Stimulated activated CD8-positive, alpha-beta memory T cell treated with anti-CD3 and anti-CD28 coated beads, Interleukin-7, amount 100 ng/mL, for 1 hour (primary cell): ENCODE measurements at places on chromosomes 2 and 18.
A peak's percentile ranks its signal among the peaks of the same experiment; 100 is the strongest.

DNA sequence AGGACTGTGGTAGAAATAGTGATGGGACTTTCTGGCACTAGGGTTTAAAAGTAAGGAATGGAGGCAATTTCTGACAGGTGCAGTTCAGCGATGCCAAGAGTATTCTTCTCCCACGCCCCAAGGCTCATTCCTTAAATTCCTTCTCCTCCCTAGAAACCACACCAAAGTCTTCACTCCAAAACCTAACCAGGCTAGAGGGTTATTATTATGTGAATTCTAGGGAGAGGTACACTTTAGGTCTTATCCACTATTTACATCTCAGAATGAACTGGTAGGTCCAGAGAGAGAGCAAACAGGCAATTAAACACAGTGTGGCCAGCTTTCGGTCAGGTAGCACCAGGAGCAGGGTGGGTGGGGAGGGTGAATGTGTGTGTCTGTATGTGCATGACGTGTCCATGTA, 11.4 kb downstream of the IL1F10 start:
- no peak for DNase-seq

GRCh38 chr2:190511104-190511503, 23.4 kb downstream of the NEMP2 start:
- DNase-seq, result no peak

- no peak for DNase-seq
Observed at GRCh38 chr18:35826477-35826876, 146.0 kb upstream of the RMP24 start.

GRCh38 chr2:207513551-207514257, 16.1 kb upstream of the CREB1 start:
- no peak for DNase-seq

- no peak for DNase-seq
Observed at GRCh38 chr2:67251741-67252140, 145.4 kb upstream of the ETAA1 start.

DNA sequence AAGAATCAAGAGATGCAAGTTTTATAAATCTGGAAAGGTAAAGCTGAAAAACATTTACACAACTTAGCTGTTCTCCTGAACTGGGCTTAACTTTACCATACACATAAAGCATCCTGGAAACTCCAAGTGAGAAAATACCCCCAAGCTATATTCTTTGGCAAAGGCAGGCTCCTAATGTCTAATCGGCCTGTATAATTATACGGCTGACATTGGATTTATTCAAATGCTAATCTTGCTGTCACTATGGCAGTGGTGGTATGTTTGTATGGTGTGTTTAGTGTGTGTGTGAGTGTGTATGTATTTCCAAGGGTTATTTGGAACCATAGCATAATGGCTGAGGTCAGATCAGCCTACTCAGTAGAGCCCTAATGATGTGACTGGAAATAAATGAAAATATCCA, 1031.8 kb upstream of the ZEB2 start:
- no peak for DNase-seq

DNA sequence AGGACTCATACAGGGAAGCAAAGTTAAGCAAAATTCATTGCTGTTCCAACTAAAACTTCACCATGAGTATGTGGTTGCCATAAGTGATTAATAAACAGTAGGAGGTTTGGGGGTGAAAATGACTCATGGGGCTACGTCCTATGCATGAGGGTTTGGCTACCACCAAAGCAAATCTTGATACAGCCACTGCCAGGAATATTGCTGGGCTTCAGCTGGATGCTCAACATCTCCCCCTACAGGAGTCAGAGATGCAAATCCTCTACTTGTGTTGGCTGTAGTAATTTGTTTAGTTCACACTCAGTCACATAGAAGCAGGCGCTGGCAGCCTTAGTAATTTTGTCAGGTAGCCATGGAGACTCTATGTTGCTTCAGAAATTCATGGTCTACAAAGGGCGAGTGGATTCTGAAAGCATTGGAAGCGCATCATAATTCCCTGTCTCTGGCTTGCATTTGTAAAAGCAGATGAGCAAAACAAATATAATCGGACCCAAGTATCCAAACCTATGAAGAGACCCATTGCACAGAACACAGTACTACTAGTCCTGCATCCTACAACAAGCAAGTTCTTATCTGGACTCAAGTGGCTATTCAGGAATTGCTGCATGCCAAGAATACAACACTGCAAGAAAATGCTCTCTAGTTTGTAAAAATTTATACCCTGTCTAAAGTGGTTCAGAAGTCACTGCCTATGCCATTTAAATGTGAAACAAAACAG, 76.0 kb downstream of the CD28 start:
- DNase-seq, result peak; percentile 30

DNA sequence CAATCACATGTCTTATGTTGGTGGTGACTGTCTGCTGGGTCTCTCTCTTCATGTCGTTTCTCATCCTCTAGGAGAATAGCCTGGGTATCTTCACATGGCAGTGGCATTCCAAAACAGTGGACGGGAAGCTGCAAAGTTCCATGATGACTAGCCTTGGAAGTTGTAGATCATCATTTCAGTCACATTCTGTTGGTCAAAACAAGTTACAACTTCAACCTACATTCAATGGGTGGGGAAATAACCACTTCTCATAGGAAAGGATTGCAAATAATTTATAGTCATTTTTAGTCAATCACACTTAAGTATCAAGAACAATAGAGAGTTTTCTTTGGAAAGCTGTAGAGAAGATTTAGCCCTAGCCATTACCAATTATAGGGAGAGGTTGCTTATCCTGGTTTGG, 395.0 kb upstream of the CDH2 start:
- no peak for DNase-seq

DNA sequence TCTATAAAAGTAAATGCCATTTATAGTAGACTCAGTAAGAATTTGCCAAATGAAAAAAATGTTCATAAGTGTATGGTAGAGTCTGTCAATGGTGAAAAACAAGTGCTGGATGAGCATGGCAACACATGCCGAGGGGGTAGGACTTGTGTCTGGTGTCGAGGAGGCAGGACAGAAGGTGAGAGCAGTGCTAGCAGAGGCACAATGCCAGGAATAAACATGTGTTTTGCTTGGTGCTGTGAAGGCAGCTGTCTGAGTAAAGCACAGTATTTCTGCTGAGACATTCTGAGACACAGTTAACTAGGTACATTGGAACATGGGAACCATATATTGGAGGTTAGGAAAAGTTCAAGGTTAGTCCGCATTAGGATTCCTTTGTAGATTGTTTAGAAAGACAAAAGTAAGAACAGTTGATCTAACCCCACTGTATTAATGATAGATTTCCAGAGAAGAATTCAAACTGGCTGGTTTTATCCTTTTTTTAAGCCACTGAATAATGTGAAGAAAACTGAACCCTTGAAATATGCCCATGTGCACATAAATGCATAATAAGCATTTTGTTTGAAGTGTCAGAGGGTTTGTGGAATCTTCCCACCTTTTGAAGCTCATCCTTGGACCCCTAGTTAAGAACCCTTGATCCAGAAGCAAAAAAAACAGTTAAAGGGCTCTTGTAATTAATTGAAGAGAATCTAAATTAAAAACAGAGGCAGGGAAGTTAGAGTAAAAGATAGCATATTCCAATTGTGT, 7.1 kb downstream of the RBM45 start:
- DNase-seq, result no peak

GRCh38 chr18:70068981-70069380, 121.3 kb upstream of the CD226 start:
- no peak for DNase-seq

DNA sequence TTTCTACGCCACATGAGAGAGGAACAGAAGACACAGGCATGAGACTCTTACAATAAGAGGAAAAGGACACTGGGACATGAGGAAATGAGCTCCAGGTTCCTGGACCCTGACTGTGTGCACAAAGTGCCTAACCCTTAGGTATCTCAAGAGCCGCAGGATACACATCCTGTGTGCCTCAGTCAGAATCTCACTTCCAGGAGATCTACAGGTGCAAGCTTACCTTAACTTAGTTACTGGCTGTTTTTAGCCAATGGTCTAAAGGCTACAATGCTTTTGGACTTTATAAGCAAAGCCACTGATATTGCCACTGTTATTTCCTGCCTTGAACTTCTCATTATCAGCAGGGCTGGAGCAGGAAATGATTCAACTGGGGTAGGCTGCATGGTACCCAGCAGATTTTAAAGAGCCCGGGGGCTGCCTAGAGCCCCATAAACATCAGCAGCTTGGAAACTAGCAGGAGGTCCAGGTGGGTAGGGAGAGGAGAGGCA, 254.4 kb downstream of the ZNF521 start:
- no peak for DNase-seq

- DNase-seq, result peak; percentile 32
Observed at GRCh38 chr18:44679056-44679913, 1.4 kb upstream of the SETBP1 start.

DNA sequence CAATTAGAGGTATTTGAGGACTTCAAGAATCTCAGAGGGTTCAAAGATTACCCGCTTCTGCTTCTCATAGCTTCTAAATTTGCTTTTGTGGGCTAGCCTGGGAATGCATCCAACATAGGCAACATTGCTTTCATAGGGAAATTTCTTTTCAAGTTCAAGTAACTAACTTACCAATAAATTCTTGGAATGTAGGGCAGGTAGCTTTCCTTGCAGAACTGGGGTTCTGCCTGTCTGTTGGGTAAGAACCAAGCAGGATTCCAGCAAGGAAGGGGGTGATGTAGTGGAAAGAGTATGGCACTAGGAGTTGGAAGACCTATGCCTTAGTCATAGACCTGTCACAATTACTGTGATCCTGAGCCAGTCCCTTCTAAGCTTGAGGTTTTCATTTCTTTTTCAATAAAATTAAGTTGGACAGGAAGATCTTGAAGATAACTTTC, 164.1 kb downstream of the FHOD3 start:
- no peak for DNase-seq

- no peak for DNase-seq
Observed at GRCh38 chr2:132813422-132813821, 143.4 kb upstream of the LYPD1 start.

- DNase-seq, result no peak
Observed at GRCh38 chr18:68438983-68439382, 275.9 kb downstream of the TMX3 start.

- DNase-seq, result no peak
Observed at GRCh38 chr2:231297108-231297908, 98.2 kb upstream of the B3GNT7 start.

GRCh38 chr2:6832596-6833299, 33.0 kb downstream of the CMPK2 start:
- no peak for DNase-seq

DNA sequence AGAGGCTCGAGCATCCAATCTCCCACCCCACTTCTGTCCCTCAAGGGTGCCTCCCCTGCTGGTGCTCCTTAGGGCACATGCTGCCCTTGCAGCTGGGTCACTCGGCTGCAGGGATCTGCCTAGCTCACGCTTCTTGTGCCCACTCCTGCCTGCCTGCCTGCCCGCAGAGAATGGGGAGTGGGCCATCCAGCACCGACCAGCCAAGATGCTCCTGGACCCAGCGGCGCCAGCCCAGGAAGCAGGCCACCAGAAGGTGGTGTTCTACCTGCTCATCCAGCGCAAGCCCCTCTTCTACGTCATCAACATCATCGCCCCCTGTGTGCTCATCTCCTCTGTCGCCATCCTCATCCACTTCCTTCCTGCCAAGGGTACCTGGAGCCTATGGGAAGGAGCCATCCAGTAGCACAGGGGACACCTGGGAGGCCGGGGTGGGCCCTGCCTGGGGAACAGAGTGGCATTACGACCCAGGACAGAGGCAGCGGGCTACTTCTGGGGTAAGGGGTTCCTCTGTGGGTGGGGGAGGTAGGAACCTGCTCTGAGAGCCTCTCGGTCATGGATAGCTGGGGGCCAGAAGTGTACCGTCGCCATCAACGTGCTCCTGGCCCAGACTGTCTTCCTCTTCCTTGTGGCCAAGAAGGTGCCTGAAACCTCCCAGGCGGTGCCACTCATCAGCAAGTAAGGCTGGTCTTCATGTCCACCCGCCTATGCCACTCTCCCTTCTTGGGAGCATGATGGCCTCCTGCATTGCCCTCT, 3.4 kb downstream of the CHRNG start:
- DNase-seq, result no peak

DNA sequence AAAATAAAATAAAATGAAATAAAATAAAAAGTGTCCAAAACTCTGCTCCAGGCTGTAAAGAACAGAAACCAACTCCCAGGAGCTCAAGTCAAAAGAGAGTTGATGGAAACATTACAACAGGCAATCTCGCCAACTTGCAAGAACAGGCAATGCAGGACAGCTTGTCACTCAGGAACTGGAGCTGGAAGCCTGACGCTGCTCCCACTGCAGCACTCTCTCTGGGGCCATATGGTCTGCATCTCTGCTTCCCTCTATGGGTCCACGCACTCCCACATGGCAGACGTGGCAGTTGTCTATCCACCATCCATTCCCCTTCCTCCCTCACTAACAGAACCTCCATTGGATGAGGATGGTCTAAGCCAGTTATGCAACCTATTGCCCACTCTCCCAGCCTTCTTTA, 23.3 kb upstream of the ARPC2 start:
- no peak for DNase-seq

DNA sequence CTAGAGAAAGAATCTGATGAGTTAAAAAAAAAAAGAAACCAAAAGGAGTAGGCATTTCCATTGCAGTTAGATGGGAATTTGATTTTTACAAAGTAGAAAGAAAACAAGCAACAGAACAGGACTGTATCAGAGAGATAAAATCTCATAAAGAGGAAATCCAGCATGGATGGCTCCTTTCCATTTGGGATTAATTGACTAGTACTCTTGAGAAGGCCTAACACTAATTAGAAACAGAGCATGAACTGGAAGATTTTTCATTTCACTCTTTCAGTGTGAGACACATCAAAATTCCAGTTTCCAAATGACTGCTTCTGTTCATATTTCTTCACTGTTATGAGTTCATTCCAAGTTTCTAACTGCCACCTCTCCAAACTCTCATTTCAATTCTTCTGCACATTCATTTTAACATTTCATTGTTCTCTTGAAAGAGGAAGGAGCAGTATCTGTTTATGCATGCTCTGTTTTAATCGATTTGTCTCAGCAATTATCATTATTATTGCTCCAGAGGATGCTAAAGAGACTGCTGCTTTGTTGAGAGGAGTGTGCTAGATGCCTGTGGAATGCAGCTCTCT, 108.8 kb upstream of the PIEZO2 start:
- no peak for DNase-seq

DNA sequence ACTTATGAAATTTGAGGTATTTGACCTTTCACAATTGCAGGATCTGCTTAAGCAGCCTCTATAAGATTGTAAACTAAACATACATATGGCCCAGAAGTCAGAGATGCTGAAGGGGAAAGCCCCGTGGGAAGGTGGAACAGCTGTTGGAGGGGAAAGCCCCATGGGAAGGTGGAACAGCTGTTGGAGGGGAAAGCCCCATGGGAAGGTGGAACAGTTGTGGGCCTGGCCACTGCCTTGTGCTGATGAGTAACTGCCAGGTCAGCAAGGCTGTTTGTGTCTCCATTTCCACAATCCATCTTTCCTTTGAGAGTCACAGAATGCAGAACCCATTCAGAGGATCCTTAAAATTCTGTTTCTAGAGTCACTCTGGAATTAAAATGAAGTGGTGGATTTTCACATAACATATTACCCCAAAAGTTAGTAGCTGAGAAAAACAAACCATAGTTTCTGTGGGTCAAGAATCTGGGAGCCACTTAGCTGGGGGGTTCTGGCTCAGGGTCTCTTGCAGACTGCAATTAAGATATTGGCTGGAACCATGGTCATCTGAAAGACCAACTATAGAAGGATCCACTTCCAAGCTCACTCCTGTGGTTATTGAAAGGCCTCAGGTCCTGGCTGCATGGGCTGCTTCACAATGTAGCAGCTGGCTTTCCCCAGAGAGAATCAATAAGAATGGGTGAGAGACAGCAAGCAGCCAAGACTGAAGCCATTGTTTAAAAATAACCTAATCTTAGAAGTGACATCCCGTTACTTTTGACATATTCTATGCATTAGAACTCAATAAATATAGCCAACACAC, 86.6 kb upstream of the CAVIN2 start:
- DNase-seq, result no peak

- no peak for DNase-seq
Observed at GRCh38 chr2:97963079-97963406, 32.7 kb downstream of the TMEM131 start.

GRCh38 chr2:183260527-183260926, 136.3 kb downstream of the NUP35 start:
- DNase-seq, result no peak
